T-cell (primary cell): ENCODE measurements at places on chromosomes 7 and 10.

GRCh38 chr7:30478349-30479201, at the start of gene NOD1:
Gene NOD1, minus strand, starts transcription at chr7:30478784. Its CDS starts 21,863 bp downstream, at chr7:30456921.
- DNase-seq = peak; percentile 55

GRCh38 chr10:127044186-127044585, 139.0 kb downstream of the DOCK1 start:
- no peak for DNase-seq

GRCh38 chr10:43327171-43327570, 44.3 kb upstream of the FXYD4 start:
- DNase-seq = no peak

- no peak for DNase-seq
Measured at GRCh38 chr7:134046594-134047128, 80.5 kb upstream of the LRGUK start.

- DNase-seq = no peak
Measured at GRCh38 chr7:7570584-7570983, 3.9 kb downstream of the MIOS start.

- no peak for DNase-seq
Measured at GRCh38 chr10:98351831-98352402, 63.1 kb downstream of the PYROXD2 start.

- no peak for DNase-seq
Measured at GRCh38 chr7:12687718-12688171, 312 bp downstream of the ARL4A start.
